Fibroblast of villous mesenchyme (primary cell): ENCODE measurements at places on chromosomes 1 and 21. TPM values are rescaled to one million over a fixed set of nuclear protein-coding genes. Genes with fewer than 3 reads are reported as not detected.

SMCP gene
- not detected in 2 replicates for total RNA-seq

VSIG8 gene
- under 0.01 TPM in 1 of 2 replicates, not detected in the other for total RNA-seq

MAEL gene
- total RNA-seq, result 8.6 and 11.3 TPM in 2 replicates

FOXJ3 gene
- total RNA-seq, result 28.7 and 34.5 TPM in 2 replicates

- no peak for DNase-seq
These were observed 2.9 kb downstream of the RGS2 start for GRCh38 chr1:192811594-192812239.

- DNase-seq, result peak; percentile 25
These were observed 804.6 kb upstream of the CXADR start for GRCh38 chr21:16708101-16708835.
